ENCODE measurements at places on chromosomes 11 and 22. TPM values are rescaled to one million over a fixed set of nuclear protein-coding genes. Genes with fewer than 3 reads are reported as not detected.

DNA sequence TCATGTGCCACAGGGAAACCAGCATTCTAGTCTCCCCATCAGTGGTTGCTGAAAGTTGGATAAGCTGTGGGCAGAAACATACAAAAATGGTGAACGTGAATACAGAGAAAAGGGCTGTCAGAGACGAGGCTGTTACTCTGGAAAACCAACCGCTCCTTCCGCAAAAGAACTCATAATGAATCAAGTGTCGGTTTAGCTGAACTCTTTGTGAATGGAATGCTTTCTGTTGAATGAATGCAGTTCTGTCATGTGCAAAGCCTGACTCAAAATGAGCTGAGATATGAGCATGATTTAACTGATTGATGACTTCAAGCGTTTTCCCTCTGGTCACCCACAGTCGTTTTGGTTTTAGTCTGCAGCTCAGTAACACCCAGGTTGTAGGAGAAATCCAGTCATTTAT, 298.3 kb downstream of the ETS1 start:
- H3K36me3 ChIP-seq, result peaks cover 12% of the 10 kb centered on the region
- H3K27ac ChIP-seq, result peak overlapping the region; percentile 99
- peak; percentile 83 for DNase-seq
- H3K4me1 ChIP-seq, result peaks cover 87% of the 10 kb centered on the region
- H3K27me3 ChIP-seq, result no peaks in the 10 kb centered on the region
- H3K4me3 ChIP-seq, result peak overlapping the region; percentile 63

GRCh38 chr11:121282386-121282785, 10.2 kb upstream of the SC5D start:
- H3K4me3 ChIP-seq, result no peak overlapping the region
- no peaks in the 10 kb centered on the region for H3K36me3 ChIP-seq
- peaks cover 60% of the 10 kb centered on the region for H3K27me3 ChIP-seq

The MMP7 gene
- not detected for total RNA-seq

GRCh38 chr11:128587415-128587814, at the start of gene ETS1:
ETS1 (minus strand) TSS chr11:128587558; CDS start chr11:128573130, 14,428 bp downstream.
- H3K27me3 ChIP-seq, result peaks cover 26% of the 10 kb centered on the region
- H3K4me1 ChIP-seq, result peaks cover 11% of the 10 kb centered on the region
- H3K27ac ChIP-seq, result no peak within 1 kb of the TSS
- no peak within 1 kb of the TSS for H3K4me3 ChIP-seq
- no peak for DNase-seq

Measured in activated CD4-positive, alpha-beta T cell treated with anti-CD3 and anti-CD28 coated beads, Interleukin-2, amount 10 ng/mL, durations not matched to agents 24 days and 14 days (primary cell).